ENCODE measurements at places on chromosomes 3 and 15. TPM values are rescaled to one million over a fixed set of nuclear protein-coding genes. Genes with fewer than 3 reads are reported as not detected.

GRCh38 chr3:94043285-94043684 lies 14.9 kb upstream of the STX19 start:
- no peak overlapping the region for H3K27ac ChIP-seq
- H3K4me3 ChIP-seq = no peak overlapping the region
- peaks cover 17% of the 10 kb centered on the region for H3K36me3 ChIP-seq
- no peaks in the 10 kb centered on the region for H3K4me1 ChIP-seq

GRCh38 chr3:64431526-64432091 lies 206.3 kb upstream of the PRICKLE2 start:
- no peak overlapping the region for H3K27ac ChIP-seq
- no peaks in the 10 kb centered on the region for H3K4me1 ChIP-seq
- H3K27me3 ChIP-seq = no peaks in the 10 kb centered on the region
- no peaks in the 10 kb centered on the region for H3K36me3 ChIP-seq
- DNase-seq = no peak

Gene MCTP2
- 36.9 TPM for total RNA-seq

DNA sequence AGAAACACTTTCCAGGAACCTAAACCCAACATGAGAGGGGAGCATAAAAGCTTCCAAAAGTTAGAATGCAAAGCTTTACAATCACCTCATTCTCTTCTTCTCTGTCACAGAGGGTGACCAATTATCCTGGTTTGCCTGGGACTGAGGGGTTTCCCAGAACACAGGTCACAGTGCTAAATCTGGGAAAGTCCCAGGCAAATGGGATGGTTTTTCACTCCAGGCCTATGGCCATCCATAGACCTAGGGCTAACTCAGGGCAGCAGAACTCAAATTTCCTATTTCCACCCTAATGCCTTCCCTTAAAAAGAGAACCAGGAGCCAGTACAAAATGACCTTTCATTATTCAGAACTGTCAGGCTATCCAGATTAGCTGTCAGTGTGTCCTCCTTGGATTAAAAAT lies 77.0 kb downstream of the TM4SF4 start:
- no peak overlapping the region for H3K4me3 ChIP-seq
- no peaks in the 10 kb centered on the region for H3K27me3 ChIP-seq
- H3K36me3 ChIP-seq = no peaks in the 10 kb centered on the region
- DNase-seq = no peak

DNA sequence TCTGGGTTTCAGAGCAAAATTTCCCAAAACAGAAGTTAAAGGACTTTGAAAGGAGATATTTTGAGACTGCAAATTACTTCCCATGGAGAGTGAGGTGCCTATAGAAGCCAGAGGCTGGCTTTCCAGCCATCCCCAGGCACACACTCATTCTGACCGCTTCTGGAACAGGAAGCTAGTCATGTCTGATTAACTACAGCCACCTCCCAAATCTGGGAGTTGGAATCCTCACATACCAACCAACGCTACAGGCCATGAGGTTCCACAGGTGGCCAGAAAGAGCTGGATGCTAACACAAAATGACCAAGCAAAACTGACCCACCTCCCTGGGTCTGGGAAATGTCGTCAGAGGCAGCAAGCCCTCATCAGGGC lies 87.2 kb downstream of the SNRK start:
- no peaks in the 10 kb centered on the region for H3K27me3 ChIP-seq
- no peak overlapping the region for H3K4me3 ChIP-seq
- no peaks in the 10 kb centered on the region for H3K4me1 ChIP-seq
- DNase-seq = no peak
- H3K36me3 ChIP-seq = no peaks in the 10 kb centered on the region
- no peak overlapping the region for H3K27ac ChIP-seq

Data from stomach (tissue), 19 donors.